ENCODE measurements at places on chromosomes 4 and X.

- no peak for DNase-seq
Observed at GRCh38 chr4:160831165-160831922, 1332.5 kb downstream of the FSTL5 start.

GRCh38 chrX:109857584-109858228 lies 124.6 kb upstream of the ACSL4 start:
- DNase-seq = no peak

- DNase-seq = no peak
Observed at GRCh38 chr4:168699224-168699878, 202.5 kb downstream of the PALLD start.

DNA sequence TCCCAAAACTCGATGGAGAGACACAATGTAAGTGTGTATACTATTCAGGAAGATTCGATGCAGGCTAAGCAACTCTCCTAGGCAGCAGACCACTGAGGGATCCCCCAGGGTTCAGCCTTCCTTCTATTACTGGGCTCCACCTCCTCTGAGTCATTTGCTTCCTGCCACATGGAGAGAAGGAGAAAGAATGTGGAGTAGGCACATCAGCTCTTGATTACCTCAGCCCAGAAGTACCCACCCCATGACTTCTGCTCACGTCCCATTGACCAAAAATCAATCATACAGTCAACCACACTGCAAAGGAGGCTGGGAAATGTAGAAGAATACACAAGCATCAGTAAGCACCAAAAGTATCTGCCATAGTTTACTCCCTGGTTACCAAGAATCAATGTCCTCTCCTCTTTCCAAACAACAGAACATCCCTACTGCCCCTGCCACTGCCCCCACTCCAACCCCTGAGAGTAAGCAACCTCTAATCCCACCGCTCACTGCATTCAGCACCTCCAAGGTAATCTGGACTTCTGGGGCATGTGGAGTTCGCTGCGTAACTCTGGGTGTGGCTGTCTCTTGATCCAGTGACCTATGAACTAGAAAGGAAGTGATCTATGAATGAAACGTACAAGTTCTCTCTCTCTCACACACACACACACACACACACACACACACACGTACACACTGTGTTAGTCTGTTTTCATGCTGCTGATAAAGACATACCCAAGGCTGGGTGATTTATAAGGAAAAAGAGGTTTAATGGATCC lies 91.2 kb upstream of the C1QTNF7 start:
- DNase-seq = no peak

DNA sequence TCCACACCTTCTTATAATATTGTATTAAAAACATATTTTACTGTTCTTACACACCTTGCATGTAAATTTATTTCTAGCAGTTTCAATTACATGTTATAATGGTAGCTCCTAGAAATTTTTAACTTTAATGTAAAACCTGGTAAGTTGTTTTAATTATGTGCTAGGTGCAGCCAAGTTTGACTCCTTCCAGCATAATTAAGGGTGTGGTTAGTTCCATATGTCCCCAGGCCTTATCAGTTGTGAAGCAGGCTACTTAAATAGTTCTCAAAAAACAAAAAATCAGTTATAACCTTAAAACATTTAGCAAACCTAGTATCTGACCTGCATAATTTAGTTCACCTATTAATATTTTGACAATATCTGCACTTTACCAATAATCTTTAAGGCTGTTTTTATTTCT lies 26.9 kb upstream of the PASD1 start:
- no peak for DNase-seq

GRCh38 chr4:66571145-66571695 lies 900.9 kb upstream of the EPHA5 start:
- DNase-seq = no peak

GRCh38 chr4:15793506-15794363 lies 15.6 kb downstream of the CD38 start:
- DNase-seq = no peak

GRCh38 chr4:78079726-78080430 lies 22.8 kb downstream of the FRAS1 start:
- no peak for DNase-seq

GRCh38 chrX:75071334-75071733 lies 84.7 kb downstream of the ABCB7 start:
- no peak for DNase-seq

DNA sequence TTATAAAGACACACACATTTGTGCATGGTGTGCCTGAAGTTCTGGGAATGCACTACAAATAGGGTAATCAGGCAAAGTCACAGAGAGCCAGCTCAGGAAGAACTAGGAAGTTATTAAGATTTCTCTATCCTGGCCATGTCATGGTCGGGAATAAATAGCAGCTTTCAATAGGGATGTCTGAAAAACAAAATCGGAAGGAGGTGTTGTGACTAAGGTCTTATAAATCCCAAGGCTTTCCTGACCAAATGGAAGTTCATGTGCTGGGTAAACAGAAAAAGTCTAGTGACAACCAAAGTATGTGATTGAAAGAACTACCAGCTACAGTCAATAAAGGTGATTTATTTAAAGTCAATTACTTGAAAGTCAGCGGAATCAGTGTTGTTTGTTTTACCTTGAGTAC lies 262.5 kb upstream of the HS3ST1 start:
- no peak for DNase-seq

- DNase-seq = no peak
Observed at GRCh38 chrX:68880846-68881552, 52.2 kb downstream of the EFNB1 start.

GRCh38 chr4:142203505-142203904 lies 567.1 kb downstream of the IL15 start:
- DNase-seq = no peak

DNA sequence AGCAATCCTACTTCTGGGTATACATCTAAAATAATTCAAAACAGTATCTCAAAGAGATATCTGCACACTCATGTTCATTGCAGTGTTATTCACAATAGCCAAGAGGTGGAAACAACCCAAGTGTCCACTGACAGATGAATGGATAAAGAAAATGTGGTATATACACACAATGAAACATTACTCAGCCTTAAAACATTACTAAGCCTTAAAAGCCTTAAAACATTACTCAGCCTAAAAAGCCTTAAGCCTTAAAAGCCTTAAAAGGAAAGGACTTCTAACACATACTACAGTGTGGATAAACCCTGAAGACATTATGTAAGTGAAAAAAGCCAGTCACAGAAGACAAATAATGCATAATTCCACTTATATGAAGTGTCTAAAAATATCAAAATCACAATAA lies 40.3 kb upstream of the TFDP3 start:
- no peak for DNase-seq

DNA sequence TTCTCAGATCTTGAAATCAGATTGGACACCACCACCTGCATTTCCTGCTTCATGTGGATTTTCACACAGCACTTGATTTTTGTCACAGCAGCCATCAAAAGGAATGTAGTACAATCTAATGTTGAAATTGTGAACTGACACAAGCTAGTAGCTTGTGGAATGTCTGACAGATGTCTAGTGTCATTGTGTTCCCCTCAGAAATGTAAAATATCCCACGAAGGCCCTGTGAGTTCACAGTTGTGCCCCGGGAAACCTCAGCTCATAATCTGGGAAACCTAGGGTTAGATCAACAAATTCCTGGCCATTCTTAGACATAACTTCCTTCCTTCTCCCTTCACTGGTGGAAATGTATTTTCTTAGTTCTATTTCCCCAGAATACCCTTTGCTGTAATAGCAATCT lies 205.7 kb downstream of the AR start:
- no peak for DNase-seq

DNA sequence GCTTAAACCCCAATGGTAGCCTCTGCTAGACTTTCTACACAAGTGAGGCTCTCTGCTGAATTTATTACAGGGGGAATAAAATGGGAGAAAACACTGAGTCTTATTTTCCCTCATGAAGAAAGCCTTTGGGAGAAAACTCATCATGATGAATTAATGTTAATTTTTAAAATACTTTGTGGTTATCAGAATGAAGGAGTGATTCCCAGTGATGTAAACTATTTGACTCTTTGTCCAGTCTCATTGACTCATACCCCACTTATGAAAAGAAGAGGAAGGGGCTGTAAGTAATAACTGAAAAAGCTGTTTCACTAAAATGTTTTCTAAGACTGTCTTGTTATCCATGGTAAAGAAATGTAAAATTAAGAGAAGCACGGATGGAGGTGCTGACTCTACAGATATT lies 208.8 kb downstream of the GRIA3 start:
- no peak for DNase-seq

DNA sequence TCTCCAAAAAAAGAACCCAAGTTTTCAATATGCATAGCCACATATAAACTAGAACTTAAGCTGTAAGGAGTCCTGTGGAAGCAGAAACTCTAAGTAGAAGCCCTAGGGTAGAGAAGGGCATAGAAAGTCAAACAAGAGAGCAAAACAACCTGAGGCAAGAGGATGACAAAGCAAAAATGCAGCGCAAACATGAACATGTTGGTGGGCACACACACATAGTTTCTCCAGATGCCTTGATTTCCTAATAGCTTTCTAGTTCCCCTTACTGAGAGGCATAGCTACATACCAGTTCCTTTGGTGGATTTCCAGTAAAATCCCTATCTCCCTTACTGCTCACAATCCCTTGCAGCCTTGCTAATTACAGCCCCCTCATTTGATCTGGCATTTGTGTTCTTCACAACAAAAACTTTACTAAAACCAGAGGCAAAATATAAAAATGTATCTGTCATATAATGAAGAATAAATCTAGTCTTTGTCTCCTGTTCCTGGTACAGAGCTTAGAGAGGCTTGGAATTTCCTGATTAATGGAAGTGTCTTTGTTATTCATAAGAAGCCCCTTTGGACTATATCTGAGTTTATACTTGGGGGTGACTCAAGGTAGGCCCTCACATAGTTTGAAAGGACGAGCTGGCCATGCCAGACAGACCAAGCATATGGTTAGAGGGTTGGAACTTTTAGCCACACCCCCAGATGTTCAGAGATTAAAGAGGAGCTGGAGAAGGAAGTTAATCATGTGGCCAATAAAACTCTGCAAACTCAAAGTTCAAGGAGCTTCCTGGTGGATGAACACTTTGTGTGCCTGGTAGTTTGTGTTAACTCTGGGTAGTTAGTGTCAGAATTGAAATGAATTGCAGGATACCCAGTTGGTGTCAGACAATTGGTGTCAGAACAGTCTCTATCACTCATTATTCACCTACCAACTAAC lies 52.7 kb upstream of the ZCCHC13 start:
- DNase-seq = no peak

DNA sequence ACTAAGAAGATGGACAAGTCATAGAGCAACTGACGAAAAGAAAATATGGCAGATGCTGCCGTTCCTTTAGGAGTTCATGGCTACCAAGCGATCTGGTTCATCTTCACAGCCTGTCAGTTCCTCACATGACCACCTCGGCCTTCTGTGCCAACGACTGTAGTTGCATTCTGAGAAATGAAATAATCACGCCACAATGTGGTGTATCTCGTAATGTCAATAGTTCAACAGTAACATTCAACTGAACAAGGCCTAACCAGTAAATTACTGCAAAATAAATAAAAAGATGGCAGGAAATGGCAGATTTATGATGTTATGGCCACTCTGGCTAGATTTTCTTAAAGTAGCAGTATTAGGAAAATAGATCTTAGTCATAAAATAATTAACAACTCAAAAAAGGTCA lies 4.4 kb downstream of the GPRIN3 start:
- DNase-seq = peak; percentile 34

DNA sequence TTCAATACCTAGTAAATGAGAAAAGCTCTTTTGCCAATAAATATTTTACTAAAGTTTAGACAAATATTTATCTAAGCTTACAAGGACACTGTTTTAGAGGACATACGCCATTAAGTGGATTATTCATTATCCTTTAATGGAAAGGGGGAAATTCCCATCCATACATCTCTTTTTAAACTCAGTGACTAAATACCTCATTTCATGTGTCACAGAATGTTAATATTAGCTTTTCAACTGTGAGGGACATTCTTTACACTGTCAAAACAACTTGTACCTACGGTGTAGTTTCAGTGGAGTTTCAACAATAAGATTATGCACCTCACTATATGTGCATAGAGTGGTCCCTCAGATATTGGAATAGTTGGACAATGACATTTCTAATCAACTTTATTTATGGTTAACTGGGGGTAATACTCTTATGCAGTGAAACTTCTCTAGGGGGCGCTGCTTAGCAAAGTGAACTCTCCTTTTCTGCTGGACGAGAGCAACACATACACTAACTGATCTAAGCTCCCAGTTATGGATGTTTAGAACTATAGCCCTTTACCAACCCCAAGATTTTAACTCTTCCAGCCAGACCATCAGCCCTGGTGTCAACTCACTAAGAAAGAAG lies 9.7 kb downstream of the HS6ST2 start:
- no peak for DNase-seq

DNA sequence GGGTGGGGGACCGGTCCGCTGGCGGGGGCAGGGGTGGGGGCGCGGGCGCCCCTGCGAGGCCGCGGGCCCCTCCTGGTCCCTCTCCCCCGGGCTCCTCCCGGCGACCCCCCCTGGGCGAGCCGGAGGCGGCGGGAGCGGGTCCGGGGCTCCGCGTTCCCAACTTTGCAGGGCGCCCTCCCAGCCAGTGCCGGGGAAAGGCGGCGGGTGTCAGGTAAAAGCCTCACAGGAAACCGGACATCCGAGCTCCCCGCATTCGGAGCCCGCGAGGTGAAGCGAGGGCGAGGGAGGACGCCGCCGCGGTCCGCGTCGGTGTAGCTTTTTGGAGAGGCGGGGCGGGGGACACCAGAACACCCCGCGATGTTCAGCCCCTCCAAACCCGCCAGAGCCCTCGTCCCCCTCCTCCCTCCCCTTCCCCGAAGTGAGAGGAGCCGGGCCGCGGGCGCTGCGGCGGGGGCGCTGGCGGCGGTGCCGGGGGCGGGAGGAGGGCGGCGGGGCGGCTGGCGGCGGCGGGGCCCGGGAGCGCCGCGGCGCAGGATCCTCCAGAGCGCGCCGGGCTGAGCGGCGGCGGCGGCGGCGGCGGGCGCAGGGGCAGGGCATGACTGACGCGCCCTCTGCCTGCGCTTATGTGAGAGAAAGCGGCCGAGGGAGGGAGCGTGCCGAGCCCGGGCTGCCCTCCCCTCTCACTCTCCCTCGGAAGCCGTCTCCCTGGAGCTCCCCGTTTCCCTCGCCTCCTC lies at the start of gene VEGFC:
VEGFC (minus strand) TSS at position 597 of the 734 bp plus-strand sequence. CDS start 611 bp downstream, outside the sequence.
- no peak for DNase-seq

DNA sequence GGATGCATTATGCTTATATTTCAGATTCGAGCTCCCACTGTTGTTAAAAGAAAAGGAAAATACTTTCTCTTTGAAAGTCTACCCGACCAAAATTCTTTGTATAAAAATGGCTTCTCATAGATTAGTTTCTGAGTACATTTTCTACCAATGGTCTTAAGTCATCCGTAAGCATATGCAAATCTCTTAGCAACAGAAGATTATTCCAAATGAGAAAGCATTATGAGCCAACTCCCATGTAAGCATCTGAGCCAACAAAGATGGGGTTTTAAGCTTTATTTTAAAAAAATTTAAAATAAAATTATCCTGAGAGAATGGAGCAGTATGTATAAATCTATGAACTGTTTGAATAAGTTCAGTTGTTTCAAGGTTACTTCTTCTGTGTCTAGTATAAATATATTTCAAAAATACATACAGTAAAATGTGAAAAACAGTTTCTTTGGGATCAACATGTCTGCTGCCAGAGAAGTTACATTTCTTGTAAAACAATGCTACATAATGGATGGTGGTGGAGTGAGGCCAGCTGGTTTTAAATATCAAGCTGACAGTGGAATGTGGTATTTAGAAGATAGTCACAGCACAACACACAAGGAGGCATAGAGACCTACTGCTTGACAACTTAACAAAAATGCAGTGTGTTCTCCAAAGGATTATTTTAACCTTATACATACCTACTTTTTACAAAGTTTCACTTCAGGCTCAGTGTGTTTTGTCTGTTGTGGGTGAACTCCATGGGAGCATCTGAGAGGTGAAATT lies 199.5 kb upstream of the DIPK2B start:
- no peak for DNase-seq

All from stimulated activated CD4-positive, alpha-beta T cell treated with anti-CD3 and anti-CD28 coated beads, Interleukin-1b, Interleukin-23, amount 100 ng/mL, for 4 hours (primary cell).